ENCODE measurements at places on chromosomes 6 and 20.
A peak's percentile ranks its signal among the peaks of the same experiment; 100 is the strongest.

DNA sequence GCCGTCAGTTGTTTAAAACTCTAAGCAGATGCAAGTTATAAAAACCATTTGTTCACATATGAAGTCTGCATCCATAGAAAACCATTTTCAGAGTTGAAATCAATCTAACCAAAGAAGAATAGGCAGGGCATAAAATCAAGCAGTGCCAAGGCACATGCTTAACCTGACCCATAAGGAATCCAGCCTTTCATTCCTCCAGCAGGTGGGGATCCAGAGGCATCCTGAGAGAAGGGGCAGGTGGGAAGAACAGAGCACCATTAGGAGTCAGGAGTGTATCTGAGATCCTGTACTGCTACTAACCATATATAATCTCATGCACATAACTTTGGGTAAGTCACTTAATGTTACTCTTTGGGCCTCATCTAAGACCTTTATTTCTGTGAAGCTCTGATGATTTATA, 29.4 kb upstream of the FOXO3 start:
- no peak for DNase-seq

GRCh38 chr6:138007014-138007472, 100.2 kb downstream of the PERP start:
- DNase-seq: peak; percentile 10

GRCh38 chr6:35300848-35301247, 3.2 kb downstream of the DEF6 start:
- DNase-seq: no peak

DNA sequence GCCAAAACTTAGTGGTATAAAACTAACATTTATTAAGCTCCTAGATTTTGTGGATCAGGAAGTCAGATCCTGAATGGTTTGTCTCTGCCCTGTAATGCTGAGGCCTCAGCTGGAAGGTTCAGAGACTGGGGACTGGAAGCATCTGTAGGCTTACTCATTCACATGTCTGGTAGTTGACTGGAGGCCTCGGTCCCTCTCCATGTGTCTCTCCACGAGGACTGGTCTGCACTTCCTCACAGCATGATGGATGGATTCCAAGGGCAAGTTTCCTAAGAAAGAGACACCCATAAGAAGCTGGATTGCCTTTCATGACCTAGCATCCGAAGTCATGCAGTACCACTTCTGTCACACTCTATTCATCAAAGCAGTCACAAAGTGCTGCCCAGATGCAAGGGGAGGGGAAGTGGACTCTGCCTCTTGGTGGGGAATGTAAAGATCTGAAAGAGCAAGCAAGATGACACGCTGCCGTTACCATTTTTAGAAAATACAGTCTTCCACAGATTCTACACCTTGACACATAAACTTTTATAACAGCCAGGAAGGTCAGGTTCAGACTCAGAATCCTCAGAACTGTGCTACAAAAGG, 17.2 kb upstream of the MDGA1 start:
- no peak for DNase-seq

DNA sequence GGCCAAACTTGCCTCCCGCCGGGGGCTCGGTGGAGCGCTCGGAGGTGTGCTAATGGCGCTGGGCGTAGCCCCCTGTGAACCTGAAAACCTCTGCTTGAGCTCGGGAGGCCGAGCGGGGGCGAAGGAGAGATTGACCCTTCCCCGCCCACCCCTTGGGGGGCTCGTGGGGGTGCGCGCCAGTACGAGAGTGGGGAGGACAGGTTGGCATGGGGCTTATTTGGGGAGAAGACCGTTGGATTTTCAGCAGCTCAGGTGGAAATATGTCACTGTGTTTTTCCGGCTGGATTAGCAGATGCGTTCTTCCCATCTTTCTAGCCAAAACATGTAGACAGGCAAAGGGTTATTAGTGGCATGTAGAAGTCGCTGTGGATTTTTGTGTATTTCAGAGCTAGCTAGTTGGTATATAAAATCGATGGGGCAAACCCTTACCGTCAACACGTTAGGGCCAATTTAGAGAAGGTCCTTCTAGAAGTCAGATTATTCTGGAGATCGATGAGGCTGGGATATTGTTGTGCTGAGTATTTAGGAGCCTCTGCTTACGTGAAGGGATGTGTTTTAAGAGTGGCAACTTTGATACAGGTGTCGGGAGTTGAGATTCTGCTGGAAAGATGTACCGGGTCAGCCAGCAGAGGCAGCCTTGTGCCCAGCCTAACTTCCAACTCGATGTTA, 525 bp downstream of the NCOA7 start:
- peak; percentile 9 for DNase-seq

DNA sequence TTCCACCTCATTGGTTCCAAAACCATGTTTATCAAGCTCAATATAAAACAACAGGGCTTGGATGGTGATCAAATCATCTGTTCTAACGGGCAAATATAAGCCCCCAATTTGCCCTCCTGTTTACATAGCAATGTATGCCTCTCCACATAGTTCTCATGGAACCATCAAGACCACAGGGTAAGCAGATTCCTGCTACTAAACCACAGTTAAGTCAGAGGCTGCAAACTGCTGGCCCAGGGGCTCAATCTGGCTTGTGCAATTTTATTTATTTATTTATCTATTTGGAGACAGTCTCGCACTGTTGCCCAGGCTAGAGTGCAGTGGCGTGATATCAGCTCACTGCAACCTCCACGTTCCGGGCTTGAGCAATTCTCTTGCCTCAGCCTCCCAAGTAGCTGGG, 18.9 kb upstream of the MTHFD1L start:
- DNase-seq: no peak

DNA sequence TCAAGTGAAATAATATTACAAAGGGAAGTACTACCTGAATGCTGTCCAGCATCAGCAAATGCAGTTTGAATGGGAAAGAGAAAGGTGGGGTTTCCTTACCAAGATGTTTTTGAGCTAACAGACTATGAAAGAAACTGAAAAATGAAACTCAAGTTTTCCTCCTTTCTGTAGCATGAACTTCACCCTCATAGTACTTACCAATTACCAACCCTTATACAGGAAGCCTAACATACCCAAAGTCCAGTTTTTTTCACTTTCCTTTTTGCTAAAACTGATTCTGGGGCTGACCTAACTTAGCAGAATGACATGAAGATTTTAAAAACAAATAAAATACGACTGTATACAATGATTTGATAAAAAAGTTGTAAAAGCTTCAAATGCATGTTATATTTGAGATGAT, 5.2 kb downstream of the ZNFX1 start:
- DNase-seq: no peak

DNA sequence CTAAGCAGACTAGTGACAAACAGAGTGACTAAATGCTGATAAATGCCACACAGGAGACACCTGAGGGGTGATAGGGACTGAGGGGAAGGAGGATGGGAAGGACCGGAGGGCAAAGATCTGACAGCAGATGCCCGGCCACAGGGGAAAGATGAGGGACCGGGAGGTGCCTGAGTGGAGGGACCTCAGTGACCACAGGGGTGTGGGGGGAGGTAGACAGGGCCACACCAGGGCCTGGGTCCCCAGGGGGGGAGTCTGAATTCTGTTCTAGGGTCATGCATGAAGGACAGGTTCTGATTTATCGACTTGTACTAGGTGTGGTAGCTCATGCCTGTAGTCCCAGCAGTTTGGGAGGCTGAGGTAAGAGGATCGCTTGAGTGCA, 6.9 kb downstream of the BCAS4 start:
- no peak for DNase-seq

DNA sequence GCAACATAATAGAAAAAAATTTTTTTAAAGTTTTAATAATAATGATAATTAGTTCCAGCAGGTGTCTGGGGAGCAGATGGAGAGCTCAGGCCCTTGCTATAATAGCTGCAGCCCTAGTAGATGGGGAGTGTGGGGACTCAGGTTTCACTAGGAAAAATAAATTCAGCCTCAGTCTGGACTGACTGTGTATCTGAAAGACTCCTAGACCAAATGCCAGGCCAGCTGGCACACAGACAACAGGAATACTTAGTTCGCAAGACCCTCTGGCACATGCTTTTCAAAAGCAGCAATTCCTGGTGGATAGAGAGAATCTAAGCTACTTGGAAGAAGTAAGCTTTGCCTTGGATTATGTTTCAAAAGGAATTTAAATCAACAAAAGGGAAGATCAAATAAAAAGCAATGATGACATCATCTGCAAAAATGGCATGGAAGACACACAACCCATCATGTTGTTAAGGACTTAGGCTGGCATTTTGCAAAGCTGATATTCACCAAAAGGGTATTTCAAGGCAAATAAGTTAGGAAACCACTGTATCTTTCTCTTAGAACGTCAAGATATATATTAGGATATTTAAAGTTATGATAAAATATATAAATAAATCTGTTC, 107.8 kb downstream of the RNGTT start:
- DNase-seq: no peak

Data from stimulated activated CD4-positive, alpha-beta T cell treated with anti-CD3 and anti-CD28 coated beads, TNF-alpha, amount 100 ng/mL, for 1 hour (primary cell).